ENCODE measurements at places on chromosomes 3 and 15.

- DNase-seq, result no peak
Observed at GRCh38 chr3:71579935-71580406, 3.6 kb downstream of the FOXP1 start.

GRCh38 chr3:69193749-69194148 is 71.4 kb upstream of the LMOD3 start:
- DNase-seq, result no peak

- no peak for DNase-seq
Observed at GRCh38 chr3:37712918-37713817, 148.5 kb upstream of the CTDSPL start.

DNA sequence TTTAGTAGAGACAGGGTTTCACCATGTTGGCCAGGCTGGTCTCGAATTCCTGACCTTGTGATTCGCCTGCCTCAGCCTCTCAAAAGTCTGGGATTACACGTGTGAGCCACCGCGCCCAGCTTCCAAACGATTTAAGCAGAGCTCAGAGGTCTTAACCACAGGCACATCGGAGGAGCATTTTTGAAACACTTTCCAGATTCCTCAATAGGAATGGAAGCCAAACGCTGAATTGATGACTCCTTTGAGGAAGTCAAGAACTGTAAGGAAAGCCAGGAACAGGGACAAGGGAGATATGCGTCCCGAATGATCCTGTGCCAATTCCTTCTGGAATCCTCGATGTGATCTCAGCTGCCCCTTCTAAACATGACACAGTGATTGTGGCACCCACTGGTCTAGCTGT is 40.0 kb downstream of the TRH start:
- DNase-seq, result no peak

GRCh38 chr3:195773956-195774537 is 37.7 kb downstream of the MUC4 start:
- no peak for DNase-seq

DNA sequence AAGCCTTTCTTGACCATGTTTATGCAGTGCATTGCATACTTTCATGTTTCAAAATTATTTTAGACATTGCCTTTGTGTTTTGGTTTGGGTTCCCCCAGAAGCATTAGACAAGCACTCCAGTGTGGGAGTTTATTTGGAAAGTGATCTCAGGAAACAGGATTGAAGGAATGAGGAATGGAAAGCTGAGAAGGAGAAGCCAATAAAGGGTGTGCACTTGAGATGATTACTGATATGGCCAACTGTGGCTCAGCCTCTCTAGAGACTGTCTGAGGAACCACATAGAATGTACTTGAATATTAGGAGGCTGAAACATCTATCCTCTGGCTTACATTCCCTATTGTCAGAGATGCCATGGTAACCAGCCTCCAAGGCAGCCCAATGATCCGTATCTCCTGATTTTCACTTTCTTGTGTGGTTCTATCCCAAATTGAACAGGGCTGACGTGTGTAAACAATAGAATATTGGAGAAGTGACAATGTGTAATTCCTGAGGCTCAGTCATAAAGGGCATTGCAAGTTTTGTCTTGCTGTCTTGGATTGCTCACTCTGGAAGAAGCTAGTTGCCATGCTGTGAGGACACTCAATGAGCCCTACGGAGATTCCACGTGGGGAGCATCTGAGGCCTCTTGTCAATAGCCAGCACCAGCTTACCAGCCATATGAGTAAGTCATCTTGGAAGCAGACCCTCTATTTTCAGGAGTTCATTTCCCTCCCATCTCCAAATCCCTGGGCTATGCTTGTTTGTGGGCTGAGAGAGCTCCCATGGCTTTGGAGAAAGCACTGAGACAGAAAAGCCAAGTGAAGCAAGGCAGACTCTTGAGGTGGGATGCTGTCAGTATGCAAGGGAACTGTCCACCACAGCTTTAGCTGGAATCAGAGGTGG is 84.7 kb downstream of the SCN11A start:
- DNase-seq, result no peak

- DNase-seq, result no peak
Observed at GRCh38 chr15:95973566-95974256, 356.8 kb upstream of the NR2F2 start.

DNA sequence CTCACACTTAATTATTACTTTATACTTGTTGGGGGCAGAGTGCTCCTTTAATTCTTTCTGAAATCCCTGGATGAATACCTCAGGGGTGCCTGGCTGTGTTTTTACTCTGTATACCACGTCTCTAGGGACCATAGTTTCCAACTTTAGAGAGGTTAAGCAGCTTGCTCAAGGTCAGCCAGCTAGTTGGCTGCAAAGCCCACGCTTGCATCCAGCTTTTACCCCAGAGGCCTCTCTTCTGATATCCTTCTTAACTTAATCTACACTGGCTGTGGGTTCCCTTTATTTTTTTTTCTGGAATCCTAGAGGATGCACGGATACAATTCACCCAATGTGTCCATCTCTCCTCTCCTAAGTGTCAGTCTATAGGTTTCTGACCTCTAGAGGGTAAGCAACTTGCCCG is 1.4 kb downstream of the PDZRN3 start:
- DNase-seq, result no peak

- no peak for DNase-seq
Observed at GRCh38 chr15:61441891-61442290, 212.8 kb upstream of the RORA start.

DNA sequence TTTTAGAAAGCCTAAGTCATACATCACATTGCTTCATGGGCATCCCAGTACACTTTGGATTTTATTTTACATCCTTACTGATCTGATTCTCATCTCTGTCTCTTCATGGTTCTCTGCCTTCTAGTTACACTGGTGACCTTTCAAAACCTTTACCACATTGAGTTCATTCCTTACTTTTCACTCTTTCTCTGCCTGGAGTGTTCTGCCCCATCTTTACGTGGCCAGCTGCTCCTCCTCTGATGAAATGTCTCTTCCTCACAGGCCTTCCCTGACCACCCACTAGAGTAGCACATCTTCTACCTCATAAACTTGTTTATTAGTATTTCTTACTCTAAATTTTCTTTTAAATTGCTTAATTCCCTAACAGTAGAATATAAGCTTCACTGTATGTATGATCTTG is 17.7 kb downstream of the CTNNB1 start:
- DNase-seq, result no peak

- no peak for DNase-seq
Observed at GRCh38 chr15:46703020-46703861, 1014.1 kb upstream of the SEMA6D start.

DNA sequence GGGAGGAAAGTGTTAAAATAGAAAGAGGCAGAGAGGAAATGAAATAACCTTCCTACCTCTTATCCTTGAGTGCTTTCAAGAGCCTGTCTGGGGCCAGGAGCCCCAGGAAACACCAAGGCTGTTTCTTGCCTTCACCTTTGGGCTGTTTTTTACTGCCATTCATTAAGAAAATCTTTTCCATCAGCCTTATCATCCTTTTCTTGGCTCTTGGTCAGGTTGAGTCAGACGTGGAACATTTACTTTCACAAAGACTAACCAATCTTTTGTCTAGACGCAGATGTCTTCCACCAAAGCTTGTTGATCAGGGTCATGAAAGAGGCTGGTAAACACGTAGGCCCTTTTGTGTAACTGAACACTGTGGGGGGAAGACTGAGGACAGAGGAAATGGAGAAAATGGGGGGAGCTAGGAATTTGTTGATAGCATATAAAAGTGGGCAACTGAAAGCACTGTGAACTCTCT is 151.0 kb upstream of the THBS1 start:
- no peak for DNase-seq
